ENCODE measurements at places on chromosomes 7 and 10.

GRCh38 chr7:110760341-110760740, 330.6 kb upstream of the LRRN3 start:
- DNase-seq, result no peak

DNA sequence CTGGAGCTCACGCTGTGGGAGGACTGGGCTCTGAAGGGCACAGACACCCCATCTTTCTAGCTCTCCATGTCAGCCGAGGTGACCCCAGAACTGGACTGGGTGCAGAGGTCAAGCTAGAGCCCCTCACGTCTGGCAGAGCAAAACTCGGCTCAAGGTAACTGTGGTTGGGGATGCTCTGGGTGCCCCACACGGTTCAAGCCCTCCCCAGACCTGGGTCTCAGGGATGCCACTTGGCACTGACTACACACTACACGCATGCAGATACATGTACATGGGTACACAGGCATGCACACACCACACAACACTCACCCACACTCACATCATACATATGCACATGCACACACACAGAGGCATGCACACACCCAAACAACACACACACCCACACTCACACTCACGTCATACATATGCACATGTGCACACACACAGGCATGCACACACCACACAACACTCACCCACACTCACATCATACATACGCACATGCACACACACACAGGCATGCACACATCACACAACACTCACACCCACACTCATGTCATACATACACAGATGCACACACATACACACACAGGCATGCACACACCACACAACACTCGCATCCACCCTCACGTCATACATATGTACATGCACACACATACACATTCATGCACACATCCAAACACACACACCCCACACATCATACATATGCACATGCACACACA, 219.3 kb downstream of the DNAJB6 start:
- no peak for DNase-seq

DNA sequence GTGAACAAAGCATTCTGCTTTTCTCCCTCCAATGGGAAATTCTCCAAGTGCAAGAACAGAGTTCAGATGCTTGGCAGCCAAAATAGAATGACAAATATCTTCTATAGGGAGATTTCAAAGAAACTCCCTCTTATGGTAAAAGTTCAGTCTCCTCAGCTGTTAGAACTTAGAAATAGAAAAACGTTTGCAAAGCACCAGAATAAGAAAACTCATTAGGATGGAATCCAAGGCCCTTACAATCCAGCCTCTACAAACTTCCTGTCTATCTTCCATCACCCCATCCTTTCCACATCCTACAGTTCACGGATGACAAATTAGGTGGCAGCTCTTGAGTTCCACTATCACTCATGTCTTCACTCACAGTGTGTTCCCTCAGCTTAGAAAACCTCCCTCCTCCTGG, 25.7 kb downstream of the FAM13C start:
- DNase-seq, result no peak

- DNase-seq, result no peak
Measured at GRCh38 chr10:53029449-53029848, 256.9 kb upstream of the MBL2 start.

DNA sequence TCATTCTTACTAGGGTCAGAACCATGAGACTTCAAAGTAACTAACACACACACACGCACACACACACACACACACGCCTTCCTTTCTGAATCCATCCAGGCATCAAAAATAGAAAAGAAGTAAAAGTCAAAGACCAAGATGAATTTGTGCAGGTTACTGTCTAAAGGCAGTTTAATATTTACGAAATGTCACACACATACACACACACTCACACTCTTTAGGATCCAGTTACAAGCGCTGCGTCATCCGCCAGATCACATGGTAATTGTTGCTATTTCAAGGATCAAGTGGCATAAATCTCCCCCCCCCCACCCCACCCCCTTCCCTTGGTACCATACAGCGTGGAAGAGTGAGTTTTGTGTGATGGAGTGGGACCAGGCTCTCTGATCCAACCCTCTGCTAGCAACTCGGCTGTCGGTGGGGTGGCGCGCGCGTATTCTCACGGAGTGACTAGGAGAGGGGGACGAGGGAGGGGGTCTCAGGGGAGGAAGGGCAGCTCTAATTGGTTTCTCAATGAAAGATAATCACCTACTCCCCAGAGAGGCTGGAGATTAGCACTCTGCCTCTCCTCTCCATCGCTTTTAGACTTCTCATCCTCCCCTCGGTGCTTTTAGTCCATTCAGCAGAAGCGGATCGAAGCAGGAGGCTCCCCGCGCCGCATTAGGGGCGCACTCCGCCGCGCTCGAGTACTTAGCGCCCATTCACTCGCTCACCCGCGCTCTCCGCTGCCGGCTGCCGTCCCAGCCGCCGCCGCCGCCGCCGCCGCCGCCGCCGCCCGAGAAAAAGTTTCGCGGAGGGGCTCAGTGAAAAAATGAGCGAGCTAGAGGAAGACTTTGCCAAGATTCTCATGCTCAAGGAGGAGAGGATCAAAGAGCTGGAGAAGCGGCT, 83.5 kb upstream of the PRKG1 start:
- DNase-seq, result no peak

- no peak for DNase-seq
Measured at GRCh38 chr10:100496567-100496966, 23.1 kb downstream of the SEC31B start.

GRCh38 chr7:72163271-72163670, 248.9 kb downstream of the CALN1 start:
- DNase-seq, result no peak

- no peak for DNase-seq
Measured at GRCh38 chr7:154841731-154842331, 161.1 kb downstream of the PAXIP1 start.

GRCh38 chr7:50145226-50145625, 52.2 kb upstream of the ZPBP start:
- DNase-seq, result no peak

- DNase-seq, result peak; percentile 13
Measured at GRCh38 chr7:55641273-55641691, 69.0 kb upstream of the VOPP1 start.

DNA sequence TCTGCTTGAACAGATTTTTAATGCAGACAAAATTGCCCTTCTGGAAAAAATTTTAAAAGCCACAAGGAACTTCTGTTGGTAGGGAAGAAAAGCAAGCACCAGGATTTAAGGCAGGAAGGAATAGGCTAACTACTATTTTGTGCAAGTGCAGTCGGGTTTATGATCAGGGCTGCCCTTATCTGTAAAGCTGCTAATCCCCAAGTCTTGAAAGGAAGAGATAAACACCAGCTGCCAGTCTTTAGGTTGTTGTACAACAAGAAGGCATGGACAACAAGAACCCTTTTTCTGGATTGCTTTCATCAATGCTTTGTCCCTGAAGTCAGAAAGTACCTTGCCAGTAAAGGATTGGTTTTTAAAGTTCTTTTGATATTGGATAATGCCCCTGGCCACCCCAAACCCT, 40.7 kb downstream of the RALA start:
- DNase-seq, result no peak

- DNase-seq, result no peak
Measured at GRCh38 chr7:70726951-70727378, 405.0 kb upstream of the GALNT17 start.

GRCh38 chr10:44035474-44036197, 349.3 kb downstream of the CXCL12 start:
- no peak for DNase-seq
